ENCODE measurements at places on chromosomes 1 and 21. TPM values are rescaled to one million over a fixed set of nuclear protein-coding genes. Genes with fewer than 3 reads are reported as not detected.

GRCh38 chr1:3168678-3169077 is 99.7 kb downstream of the PRDM16 start:
- DNase-seq, result no peak

Gene PLA2G2C
- not detected for total RNA-seq

GRCh38 chr1:233172201-233172600 is 123.3 kb downstream of the PCNX2 start:
- no peak for DNase-seq

GRCh38 chr1:164743976-164744375 is 185.0 kb downstream of the PBX1 start:
- DNase-seq, result no peak

Gene TACSTD2
- not detected for total RNA-seq

GRCh38 chr1:30330644-30331043 is 392.7 kb downstream of the MATN1 start:
- DNase-seq, result no peak

DNA sequence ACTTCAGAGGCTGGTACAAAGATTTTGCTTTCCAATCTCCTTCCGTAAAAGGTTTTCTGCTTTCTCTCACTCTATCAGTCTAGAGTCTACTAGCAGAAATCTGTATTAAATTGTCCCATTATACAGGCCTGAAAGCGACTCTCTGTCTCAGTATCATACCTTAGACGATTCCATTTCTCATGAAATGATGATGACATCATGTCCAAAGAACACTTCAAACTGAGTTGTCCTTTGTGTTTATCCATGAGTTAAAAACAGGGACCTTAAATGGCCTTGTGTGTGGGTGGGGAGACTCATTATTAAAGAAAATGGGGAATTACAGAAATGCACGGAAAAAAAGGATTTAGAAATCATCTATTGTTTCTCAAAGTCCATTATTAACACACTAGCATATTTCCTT is 21.0 kb upstream of the SLC44A3 start:
- DNase-seq, result no peak

DNA sequence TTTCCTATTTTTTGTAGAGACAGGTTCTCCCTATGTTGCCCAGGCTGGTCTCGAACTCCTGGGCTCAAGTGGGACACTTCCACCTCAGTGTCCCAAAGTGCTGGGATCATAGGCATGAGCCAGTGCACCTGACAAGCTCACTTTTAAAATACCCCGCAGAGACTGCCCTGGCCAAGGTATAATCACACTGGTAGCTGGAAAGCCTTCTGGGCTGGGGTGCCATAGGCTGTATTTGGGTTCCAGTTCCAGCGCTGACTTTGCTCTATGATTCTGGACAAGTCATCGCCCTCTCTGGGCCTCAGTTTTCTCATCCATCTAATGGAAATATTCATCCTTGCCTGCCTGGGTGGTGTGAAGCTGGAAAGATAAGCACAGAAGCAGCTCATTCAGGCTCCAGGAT is 10.4 kb downstream of the LDLRAD1 start:
- no peak for DNase-seq

DNA sequence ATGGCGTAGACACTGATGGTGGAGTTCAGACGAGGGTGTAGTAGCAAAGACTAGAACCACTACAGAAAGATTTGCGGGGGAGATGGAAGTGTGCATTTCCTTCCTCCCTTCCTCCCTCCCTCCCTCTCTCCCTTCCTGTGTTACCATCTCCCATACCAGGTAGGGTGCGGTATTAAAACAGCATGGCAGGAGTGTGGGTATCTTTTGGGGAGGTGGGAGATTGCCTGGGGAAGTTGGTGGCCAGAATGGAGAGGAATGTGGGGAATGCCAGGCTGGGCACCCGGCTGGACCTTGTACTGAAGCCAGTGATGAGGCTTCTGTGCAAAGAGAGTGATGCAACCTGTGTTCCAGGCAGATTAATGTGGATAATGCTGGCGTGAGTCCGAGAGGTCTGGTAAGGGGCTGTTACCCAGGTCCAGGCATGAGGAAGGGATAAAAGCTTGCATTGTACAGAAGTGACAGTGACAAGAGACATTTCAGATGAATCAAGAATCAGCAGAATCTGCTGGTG is 30.3 kb upstream of the PPP2R5A start:
- no peak for DNase-seq

DNA sequence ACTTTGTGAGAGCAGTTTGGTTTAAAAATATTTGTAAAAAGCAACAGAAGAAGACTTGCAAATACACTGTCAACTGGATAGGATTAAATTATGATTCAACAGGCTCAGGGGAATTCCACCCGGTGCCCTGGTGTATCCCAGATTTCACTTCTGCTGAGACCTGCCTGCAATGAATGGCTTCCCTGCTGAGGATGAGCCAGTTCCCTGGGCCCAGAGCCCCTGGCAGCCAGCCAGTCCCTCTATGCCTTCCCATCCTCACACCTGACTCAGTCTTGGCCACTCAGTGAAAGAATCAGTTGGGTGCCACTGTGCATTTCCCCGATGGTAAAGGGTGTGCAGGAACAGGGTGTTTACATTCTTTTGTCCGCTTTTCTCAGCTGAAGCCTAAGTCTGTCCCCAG is 64.4 kb downstream of the KCTD3 start:
- no peak for DNase-seq

DNA sequence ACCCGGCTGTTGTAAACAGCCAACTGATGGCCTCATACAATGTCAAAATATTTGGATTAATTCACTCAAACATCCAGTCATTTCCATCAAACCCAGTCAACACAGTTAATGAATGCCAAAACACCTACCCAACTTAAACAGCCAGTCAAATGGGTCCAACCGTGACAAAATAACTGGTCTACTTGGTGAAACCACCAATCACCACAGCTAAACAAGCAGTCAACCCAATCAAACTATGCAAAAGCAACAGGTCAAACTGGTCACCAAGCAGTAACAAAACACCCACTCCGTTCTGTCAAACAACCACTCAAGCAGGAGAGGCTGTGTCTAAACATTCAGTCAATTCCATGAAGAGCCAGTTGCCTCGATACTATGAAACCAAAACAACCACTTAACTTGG is 119.2 kb downstream of the FOXD2 start:
- no peak for DNase-seq

DNA sequence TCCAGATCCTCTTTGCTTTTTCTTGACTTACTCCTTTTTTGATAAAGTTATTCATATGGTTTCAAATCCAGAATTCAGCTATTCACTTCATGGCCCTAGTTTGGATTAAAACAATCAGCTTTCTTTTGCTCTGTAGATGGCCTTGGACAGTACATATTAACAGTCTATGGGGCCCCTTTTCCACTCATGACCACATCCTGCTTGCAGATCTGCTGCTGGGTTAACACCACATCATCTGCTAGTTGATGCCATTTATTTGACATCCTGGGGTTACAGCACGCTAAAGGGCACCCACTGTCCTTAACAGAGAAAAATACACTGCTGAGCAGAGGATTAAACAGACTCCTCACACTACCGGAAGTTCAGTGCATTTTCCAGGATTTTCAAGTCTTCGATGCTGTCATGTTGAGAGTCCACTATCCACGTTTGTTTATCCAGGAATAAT is 941 bp upstream of the IFI16 start:
- DNase-seq, result no peak

Gene AKR7A3
- total RNA-seq, result 1.9 TPM

Gene HSD3B1
- not detected for total RNA-seq

DNA sequence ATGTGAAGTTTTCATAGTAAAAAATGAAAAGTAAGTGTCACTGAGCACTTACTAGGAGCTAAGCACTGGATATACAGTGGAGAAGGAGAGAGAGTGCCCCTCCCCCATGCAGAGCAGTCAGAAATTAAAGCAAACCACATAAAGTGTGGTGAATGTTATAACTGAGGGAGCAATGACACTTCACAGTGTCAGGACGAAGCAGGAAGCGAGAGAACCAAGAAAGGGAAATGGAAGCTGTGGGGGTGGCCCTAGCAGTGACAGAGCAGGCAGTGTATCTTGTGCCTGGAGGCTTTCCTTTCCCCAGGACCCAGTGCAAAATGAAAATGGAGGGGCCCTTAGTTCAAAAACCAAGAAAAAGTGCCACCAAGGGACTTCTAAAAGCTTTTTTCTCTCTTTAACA is 21.5 kb upstream of the RCAN3 start:
- DNase-seq, result no peak

Gene TMEM81
- 9.3 TPM for total RNA-seq

GRCh38 chr1:186828611-186829454 is at the start of gene PLA2G4A:
PLA2G4A (plus strand) TSS chr1:186828949; CDS start chr1:186854355, 25,406 bp downstream.
- no peak for DNase-seq

Gene CD2
- total RNA-seq, result not detected

Measured in glutamatergic neuron (in vitro differentiated cells).